ENCODE measurements at places on chromosomes 2 and 18.
A peak's percentile ranks its signal among the peaks of the same experiment; 100 is the strongest.

GRCh38 chr18:77111951-77112746 is 20.4 kb downstream of the MBP start:
- DNase-seq, result no peak

DNA sequence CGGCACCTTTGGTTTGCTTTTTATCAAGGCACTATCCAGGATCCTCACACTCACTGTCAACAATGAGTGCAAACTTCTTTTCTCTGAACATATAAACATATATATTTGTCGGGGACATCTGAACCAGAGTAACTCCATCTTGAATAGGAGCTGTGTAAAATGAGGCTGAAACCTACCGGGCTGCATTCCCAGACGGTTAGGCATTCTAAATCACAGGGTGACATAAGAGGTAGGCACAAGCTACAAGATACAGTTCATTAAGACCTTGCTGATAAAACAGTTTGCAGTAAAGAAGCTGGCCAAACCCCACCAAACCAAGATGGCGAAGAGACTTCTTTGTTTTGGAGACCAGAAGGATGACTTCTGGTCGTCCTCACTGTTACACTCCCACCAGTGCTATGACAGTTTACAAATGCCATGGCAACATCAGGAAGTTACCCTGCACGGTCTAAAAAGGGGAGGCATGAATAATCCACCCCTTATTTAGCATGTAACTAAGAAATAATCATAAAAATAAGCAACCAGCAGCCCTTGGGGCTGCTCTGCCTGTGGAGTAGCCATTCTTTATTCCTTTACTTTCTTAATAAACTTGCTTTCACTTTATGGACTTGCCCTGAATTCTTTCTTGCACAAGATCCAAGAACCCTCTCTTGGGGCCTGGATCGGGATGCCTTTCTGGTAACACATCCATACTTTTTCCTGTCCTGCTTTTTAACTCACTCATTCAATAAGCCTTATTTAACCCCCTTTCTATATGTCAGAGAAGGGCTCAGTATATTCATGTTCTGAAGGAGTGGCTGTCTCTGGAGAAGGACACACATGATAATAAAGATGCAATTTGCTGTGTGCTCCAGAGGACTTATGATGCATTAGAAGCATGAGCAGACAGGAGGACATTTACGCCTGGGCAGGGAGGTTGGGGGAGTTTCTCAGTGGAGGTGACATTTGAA is 65.4 kb downstream of the TACR1 start:
- DNase-seq, result no peak

GRCh38 chr18:63073481-63073880 is 246.1 kb downstream of the BCL2 start:
- DNase-seq, result peak; percentile 17

GRCh38 chr2:226622484-226622883 is 177.1 kb downstream of the IRS1 start:
- no peak for DNase-seq

GRCh38 chr18:24315170-24315569 is 82.5 kb downstream of the OSBPL1A start:
- no peak for DNase-seq

GRCh38 chr2:113755035-113755834 is 1.2 kb downstream of the SLC35F5 start:
- peak; percentile 16 for DNase-seq

DNA sequence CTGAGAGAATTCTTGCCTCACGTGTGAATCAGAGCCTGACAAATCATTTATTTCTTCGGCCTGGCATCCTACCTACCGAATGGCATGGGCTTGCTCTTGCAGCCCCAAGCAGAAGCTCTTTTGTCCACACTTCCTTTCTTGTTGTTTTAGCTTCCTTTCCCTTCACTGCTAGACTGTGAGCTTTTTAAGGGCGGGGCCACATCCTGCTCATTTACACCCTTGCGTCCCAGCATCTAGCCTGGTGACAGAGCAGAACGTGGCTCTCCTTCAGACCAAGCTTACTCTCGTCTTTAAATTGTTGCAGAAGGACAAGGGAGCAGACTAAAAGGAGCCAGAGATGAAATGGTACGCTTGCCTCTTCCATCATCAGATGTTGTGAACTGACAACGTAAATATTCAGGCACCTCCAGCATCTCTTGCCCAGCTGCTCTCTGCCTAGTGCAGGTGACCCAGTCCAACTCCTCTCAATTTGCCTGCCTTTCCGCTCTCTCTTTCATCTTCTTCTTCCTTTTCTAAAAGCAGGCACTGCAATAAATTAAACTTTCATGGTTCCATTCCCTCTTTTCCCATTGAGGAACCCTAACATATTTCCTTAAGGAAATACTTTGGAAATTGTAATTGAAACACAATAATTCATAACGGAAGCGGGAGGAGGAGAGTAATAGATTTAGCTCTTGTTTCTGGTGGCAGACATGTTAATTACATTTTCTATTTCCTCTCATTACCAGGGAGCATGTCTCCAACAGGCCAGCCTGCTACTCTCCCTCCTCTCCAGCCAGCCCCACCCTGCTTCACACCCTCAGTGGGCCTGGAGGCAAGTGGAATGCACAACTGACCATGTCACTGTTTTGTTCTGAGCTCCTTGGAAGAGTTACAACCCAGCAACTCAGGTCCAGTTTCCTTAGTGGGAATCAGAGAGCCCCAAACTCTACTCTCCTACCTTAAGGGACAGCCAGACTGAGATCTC is 228.1 kb upstream of the TRIB2 start:
- peak; percentile 26 for DNase-seq

DNA sequence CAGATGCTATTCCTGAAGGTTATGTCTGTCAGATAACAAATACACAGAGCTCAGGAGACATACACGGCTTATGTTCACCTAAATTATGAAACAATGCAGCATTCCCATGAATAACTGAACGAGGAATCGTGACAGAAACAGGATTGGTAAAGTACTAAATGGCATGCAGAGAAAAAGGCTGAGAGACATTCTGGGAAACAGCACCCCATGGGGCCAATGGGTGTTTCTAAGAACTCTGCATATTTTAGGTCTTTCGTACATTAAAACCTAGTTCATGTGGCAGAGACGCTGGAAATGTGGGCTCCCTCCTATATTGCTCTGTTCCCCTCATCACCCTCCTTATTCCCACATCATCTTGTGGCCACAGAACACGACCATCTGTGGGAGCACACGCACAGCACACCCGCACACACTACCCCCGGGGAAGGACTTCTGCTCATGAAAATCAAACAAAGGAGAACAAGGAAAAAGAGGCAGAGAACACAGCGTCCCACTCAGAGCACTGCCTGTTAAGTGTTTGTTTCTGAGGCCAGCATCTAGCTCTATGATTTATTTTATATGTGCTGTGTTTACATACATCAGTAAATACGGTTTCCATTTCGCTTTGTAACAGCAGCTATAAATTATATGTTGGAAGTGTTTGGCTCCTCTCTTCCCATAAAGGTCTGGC is 143.6 kb downstream of the AFF3 start:
- no peak for DNase-seq

- DNase-seq, result peak; percentile 86
These were observed 92.8 kb upstream of the OTOS start for GRCh38 chr2:240232961-240233884.

Measured in myocyte (in vitro differentiated cells).